ENCODE measurements at places on chromosomes 16 and 17.

DNA sequence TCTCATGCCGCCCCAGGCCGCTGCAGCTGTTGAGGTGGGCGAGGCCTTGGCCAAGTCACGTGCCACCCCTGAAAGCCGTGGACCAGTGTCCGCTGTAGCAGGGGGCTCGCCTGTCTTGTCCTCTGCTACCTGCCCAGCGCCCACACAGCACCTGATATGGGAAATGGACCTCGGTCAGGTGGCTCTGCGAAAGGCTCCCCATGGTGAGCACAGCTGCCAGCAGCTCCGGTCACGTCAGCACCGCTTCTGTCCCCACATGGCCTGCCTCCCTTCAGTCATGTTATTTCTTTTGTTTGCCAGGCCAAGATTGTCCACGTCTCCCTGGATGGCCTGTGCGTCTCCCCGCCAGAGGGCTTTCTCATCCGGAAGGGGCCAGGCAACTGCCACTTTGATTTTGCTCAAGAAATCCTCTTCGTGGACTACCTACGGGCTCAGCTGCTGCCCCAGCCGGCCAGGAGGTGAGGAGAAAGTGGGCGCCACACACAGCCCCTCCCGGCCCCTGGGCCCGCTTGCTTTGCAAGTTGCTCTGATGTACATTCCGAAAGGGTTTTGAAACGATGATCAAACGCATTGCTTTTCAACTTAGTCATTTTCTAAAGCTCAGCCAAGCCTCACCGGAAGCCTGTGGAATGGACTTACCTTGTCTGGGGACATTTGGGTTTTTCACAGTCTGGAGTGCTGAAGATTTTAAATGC lies 219.8 kb downstream of the KATNIP start:
- no peak for DNase-seq

DNA sequence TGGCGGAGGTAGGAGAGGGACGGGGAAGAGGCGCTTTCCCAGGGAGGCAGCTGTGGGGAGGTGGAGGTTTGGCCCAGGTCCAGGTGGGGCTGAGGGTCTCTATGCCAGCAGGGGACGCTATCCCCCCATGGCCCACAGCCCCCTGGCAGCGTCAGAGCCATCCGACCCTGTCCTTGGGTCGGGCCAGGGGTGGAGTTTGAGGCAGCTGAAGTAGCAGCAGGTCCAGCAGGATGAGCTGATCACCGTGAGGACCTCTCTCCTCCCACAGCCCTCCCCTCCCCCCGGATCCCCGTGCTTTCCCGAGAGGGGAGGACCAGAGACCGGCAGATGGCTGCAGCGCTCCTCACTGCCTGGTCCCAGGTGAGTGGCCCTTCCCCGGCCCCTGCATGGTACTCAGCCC lies 3.2 kb downstream of the ZNF205 start:
- no peak for DNase-seq

- peak; percentile 45 for DNase-seq
Measured at GRCh38 chr17:38703742-38704605, 1.1 kb upstream of the MLLT6 start.

DNA sequence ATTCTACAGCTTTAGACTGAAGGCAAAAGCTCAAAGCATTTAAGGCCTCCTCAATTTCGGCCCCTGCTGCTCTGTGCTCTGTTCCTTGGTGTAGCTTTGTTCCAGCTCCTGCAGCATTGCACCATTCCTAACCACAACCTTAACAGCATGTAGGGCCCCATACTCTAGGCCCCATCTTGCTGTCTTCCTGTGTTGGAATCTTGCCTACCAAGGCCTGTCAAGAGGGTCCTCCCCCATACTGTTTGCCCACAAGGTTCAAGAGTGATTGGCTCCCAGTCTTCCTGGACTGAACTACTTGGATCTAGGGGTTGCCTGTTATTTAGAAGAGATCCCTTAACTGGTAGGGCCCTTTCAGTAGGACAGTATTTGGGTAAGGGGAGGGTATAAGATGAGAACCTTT lies 26.8 kb downstream of the TRPV2 start:
- no peak for DNase-seq

- no peak for DNase-seq
Measured at GRCh38 chr16:74771656-74772315, 2.8 kb downstream of the FA2H start.

GRCh38 chr16:29784157-29784556 lies 6.1 kb downstream of the ZG16 start:
- DNase-seq = no peak

DNA sequence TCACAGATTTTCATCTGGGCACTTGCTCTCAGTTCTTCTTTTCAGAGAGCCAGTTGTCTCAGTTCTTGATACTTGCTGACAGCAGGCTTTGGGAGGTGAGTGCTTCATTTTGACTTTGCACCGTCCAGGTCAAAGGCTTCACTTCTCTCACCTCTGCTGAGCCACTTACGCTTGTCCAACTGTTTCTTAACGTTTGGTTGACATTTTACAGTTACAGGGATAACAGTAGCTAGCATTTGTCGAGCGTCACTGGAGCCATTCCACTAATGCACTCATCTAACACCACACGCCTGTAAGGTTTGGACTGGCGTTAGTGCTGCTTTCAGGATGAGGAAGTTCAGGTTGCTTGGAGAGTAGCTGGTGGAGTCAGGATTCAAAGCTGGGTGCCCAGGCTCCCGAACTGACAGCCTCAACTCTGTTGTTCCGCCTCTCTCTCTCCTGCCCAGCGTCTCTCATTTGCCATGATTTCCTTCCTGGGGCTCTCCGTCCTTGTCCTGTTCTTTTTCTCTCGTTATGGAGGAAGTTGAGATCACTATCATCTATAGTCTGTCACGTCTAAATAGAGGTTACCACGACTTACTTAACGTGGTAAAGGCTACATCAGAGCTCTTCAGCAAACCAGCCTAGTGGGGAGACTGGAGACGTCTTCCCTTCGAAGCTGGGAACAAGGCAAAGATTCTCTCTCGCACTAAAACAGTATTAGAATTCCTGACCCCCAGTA lies 220.8 kb downstream of the RPTOR start:
- DNase-seq = no peak
